ENCODE measurements at places on chromosomes 5 and 9.

DNA sequence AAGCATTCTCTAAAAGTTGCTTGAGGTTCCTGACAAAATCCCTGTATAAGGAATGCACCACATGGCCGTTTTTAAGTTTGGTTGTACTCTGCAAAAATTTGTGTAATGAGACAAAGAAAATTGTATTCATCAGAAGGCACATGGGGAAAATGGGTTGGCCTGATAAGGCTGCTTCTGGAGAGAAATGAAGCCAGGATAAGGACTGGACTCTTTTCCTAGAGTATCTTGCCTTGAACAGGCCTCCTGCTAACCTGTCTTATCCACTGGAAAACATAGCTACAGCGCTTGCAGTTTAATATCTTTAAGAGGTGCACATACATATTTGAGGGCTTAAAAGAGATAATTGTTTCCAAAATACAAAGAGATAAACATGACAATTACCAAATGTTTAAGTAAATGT, 41.4 kb upstream of the IFNK start:
- no peak for DNase-seq

DNA sequence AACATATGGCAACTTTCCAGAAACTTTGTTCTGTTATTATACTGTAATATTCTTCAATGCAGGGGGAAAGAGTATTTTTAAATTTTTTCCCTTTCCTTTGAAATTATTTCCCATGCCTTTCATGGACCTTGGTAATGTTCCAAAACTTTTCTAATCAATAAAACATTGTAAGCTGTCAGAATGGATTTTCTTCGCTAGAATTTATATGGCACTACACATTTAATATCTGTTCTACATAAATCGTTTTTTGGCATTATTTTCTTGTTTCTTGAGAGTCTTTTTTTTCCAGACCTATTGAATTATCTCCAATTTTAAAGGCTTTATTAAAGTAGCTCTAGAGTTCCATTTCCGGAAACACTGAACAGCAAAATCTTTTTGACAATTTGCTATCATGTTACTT, 249.0 kb downstream of the TMEM167A start:
- no peak for DNase-seq

GRCh38 chr9:1726993-1727759, 288.0 kb upstream of the SMARCA2 start:
- no peak for DNase-seq

DNA sequence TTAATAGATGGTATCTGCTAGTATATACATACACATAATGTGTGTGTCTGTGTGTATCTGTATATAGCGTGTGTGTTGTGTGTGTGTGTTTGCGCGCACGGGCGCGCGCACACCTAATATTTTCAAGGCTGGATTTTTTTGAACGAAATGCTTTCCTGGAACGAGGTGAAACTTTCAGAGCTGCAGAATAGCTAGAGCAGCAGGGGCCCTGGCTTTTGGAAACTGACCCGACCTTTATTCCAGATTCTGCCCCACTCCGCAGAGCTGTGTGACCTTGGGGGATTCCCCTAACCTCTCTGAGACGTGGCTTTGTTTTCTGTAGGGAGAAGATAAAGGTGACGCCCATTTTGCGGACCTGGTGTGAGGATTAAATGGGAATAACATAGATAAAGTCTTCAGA, 757 bp downstream of the FXN start:
- DNase-seq: no peak

GRCh38 chr5:9619331-9620092, 10.6 kb downstream of the TAS2R1 start:
- no peak for DNase-seq

- no peak for DNase-seq
These were observed 43.3 kb upstream of the BARHL1 start for GRCh38 chr9:132539096-132539495.

GRCh38 chr9:132319421-132320110, 35.2 kb downstream of the SETX start:
- DNase-seq: no peak

GRCh38 chr9:4281676-4282075, 18.2 kb downstream of the GLIS3 start:
- DNase-seq: no peak

GRCh38 chr9:93132287-93132927, 1.6 kb downstream of the NINJ1 start:
- no peak for DNase-seq

- DNase-seq: no peak
These were observed 5.0 kb upstream of the POLR1E start for GRCh38 chr9:37480759-37481158.

- no peak for DNase-seq
These were observed 21.3 kb upstream of the GBGT1 start for GRCh38 chr9:133184971-133185370.

GRCh38 chr9:87276327-87276841, 221.3 kb upstream of the DAPK1 start:
- DNase-seq: no peak

DNA sequence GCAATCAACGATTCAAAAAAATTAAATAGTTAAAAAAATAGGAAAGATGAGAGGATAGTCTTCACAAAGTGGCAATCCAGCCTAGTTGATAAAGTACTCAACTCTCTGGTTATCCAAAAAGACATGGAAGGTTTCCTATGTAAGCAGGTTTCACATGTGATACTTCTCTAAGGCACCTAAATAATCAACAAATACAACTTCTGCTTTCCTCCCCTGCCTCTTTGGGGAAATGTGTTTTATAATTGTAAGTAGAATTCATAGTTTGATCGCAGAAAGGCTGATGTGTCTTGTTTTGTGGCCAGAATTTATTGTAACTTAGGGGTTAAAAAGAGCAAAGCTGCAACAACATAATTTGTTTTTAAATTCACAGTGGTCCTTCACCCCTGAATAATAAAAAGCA, 855.5 kb upstream of the DMAC1 start:
- DNase-seq: no peak

GRCh38 chr5:38556088-38556598, 303 bp downstream of the LIFR start:
- DNase-seq: no peak

GRCh38 chr5:88732181-88732633, 150.8 kb downstream of the MEF2C start:
- no peak for DNase-seq

- no peak for DNase-seq
These were observed 337.1 kb upstream of the PANK3 start for GRCh38 chr5:168916266-168916665.

DNA sequence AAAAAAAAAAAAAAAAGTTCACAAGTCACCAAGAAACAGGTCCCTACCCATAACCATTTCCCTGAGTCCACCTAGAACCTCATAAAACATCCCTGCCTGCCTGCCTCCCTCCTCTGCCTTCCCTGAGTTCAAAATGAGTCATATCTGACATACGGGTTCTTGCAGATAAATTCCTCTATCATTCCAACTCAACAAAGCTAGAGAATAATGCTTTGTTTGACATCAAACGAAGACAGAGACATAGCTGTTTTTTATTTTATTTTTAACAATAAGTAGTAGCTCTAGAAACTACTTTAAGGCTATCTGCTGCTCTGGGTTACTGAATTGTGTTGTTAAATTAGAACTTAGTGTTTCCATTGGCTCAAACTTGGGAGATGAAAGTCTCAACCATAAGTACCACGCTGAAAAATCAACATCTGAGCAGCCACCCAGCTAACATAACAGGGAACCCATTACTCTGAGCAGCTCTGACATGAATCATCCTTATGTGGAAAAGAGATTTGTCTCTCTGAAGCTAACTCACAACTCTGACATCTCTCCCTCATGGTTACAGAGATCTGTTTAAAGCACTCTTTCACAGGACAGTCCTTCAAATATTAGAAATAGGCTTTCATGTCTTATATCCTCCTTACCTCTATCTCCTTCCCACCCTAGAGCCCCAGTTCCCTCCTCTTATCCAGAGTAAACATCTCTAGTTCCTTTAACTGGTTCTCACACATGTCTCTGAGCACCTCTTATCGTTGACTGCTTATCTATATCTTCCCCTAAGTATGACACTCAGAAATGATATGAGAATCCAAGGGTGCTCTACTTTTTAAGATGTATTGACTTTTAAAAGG, 12.1 kb downstream of the TMEM245 start:
- no peak for DNase-seq
